ENCODE measurements at places on chromosomes 6 and 20. TPM values are rescaled to one million over a fixed set of nuclear protein-coding genes. Genes with fewer than 3 reads are reported as not detected.

ADAM33 gene
- total RNA-seq, result 10.7 TPM

SLC17A3 gene
- not detected for total RNA-seq

ISM1 gene
- total RNA-seq, result 1.7 TPM

RFX6 gene
- not detected for total RNA-seq
